ENCODE measurements at places on chromosomes 12 and 14. TPM values are rescaled to one million over a fixed set of nuclear protein-coding genes. Genes with fewer than 3 reads are reported as not detected.

DNA sequence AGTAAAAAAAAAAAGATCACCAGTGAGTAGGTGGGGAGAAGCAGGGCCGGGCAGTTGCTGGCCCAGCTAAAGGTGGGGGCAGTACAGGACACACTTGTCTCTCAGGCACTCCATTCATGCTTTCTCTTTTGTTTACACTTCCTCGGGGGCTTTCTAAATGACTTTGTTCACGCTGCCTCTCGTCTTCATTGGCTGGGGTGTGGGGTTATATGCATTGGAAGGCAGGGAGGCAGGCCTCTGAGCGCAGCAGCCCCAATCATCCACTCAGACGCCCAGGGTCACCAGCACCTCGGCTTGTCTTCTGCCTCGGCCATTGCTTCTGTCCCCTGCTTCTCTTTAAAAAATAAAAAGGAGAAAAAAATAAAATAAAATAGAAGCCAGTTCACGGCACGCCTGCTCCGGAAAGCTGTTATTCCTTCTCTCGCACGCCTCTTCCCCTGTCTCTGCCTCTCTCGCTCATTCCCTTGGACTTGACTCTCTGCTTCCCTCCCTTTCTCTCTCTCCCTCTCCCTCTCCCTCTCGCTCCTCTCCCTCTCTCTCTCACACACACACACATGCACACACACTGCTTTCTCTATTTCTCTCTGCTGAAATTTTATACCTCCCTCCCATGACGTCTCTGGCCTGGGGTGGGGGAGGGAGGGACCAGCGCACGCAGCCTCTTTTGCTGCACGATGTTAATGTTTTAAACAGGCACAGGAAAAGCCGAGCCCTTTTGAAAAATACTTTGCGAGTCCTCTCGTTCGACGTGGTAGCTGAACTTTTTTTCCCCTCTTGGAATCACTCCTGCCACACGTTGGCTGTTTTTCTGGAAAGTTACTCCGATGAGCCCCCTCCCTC, at the start of gene TGFB3:
Gene TGFB3 (minus strand): TSS at position 570 of the 840 bp plus-strand sequence. CDS start 1,102 bp downstream, outside the sequence.
- H3K36me3 ChIP-seq = no peaks in the 10 kb centered on the region
- no peaks in the 10 kb centered on the region for H3K27me3 ChIP-seq
- H3K27ac ChIP-seq = peak within 1 kb of the TSS; percentile 42
- peak within 1 kb of the TSS; percentile 53 for H3K4me3 ChIP-seq
- peak; percentile 27 for DNase-seq
- peaks cover 12% of the 10 kb centered on the region for H3K4me1 ChIP-seq

Gene EID3
- 3.0 TPM for total RNA-seq

GRCh38 chr12:2169940-2170339, 117.2 kb downstream of the CACNA1C start:
- no peaks in the 10 kb centered on the region for H3K36me3 ChIP-seq
- no peak overlapping the region for H3K27ac ChIP-seq
- H3K4me1 ChIP-seq = no peaks in the 10 kb centered on the region
- H3K27me3 ChIP-seq = peaks cover 14% of the 10 kb centered on the region

Gene OTOGL
- total RNA-seq = not detected

- no peaks in the 10 kb centered on the region for H3K4me1 ChIP-seq
- H3K36me3 ChIP-seq = peaks cover 67% of the 10 kb centered on the region
- DNase-seq = no peak
- H3K27ac ChIP-seq = no peak overlapping the region
- no peaks in the 10 kb centered on the region for H3K27me3 ChIP-seq
Observed at GRCh38 chr12:120169946-120170345, 24.6 kb downstream of the GCN1 start.

DNA sequence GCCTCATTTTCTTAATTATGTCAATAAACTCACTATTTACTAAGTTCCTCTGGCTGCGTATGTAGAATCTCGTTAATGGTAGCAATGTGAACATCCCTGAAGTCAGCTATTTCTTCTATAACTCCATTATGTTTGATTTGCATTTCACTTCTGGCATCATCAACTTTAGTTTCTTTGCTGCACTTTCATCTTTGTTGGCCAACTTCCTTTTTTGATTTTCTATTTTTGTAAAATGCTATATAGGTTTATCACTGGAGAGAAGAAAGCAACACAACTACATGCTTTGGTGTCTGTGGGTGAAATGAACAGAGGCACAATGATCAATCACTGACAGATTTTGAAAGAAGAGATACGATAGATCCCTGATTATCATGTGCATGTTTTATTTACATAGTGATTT, 58.5 kb upstream of the ATF7IP start:
- H3K27ac ChIP-seq = no peak overlapping the region
- no peaks in the 10 kb centered on the region for H3K27me3 ChIP-seq
- no peak overlapping the region for H3K4me3 ChIP-seq
- DNase-seq = no peak
- no peaks in the 10 kb centered on the region for H3K36me3 ChIP-seq
- H3K4me1 ChIP-seq = peaks cover 5% of the 10 kb centered on the region

- no peak overlapping the region for H3K4me3 ChIP-seq
- no peaks in the 10 kb centered on the region for H3K27me3 ChIP-seq
- no peaks in the 10 kb centered on the region for H3K4me1 ChIP-seq
- peaks cover 11% of the 10 kb centered on the region for H3K36me3 ChIP-seq
- H3K27ac ChIP-seq = no peak overlapping the region
Observed at GRCh38 chr14:50417853-50418252, 21.2 kb upstream of the CDKL1 start.

- no peak overlapping the region for H3K4me3 ChIP-seq
- no peaks in the 10 kb centered on the region for H3K4me1 ChIP-seq
- H3K36me3 ChIP-seq = peaks cover 5% of the 10 kb centered on the region
- no peak overlapping the region for H3K27ac ChIP-seq
- DNase-seq = no peak
Observed at GRCh38 chr12:125135906-125136305, 70.7 kb downstream of the AACS start.

DNA sequence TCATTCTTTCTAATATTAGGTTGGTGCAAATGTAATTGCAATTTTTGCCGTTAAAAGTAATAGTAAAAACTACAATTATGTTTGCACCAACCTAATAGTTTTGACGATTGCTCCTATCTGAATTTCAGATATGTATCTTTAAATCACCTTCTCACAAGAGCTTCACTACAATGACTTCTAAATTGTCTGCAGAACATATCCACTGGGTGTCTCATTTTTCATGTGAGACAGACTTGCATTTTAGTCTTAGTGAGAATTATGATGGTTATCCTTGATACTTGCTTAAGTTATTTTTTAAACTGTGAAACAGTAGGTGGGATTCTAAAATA, 84.6 kb downstream of the ITPR2 start:
- H3K36me3 ChIP-seq = no peaks in the 10 kb centered on the region
- no peaks in the 10 kb centered on the region for H3K27me3 ChIP-seq
- 0 out of 2 replicates have a peak, but pooled peaks cover 4% of the 10 kb centered on the region for H3K4me1 ChIP-seq
- no peak overlapping the region for H3K27ac ChIP-seq
- no peak for DNase-seq
- no peak overlapping the region for H3K4me3 ChIP-seq

DNA sequence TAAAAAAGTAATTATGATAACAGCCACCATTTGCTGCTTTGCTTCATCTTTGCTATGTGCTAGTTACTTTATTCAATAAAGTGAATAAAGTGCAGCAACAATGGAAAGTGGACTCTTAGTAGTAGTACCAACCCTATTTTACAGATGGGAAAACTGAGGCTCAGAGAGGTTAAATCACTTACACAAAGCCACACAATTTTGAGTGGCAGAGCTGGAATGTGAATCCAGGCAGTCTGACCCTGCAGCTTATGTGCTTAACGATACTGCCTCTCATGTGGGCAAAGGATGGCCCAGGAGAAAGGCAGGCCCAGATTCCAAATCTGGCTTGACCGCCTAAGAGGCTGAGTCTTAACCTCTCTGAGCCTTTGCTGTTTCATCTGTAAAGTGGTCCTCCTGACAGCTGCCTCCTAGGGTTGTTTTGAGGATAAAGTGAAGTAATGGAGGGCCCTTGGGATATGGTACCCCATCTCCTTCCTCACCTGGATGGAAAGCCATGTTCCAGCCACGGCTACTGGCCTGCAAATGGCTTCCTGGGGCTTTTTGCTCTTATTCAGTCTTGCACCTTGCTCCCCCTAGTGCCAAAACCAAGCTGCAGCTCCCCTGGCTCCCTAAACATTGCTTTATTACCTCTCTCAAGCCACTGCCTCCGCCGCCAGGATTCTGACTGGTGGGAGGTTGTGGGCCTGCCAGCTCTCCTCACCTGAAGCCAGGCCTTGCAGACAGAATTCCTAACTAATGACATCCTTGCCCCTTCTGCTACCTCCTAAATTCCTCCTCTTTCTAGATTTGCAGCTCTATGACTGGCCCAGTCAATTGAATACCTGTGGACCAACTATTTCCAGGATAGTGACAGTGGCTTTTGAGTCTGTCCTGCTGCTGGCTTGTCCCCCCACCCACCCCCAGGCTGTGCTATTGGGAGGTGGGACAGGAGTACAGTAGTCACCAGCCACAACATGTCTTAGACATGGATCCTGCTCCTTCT, 283.3 kb upstream of the PWP1 start:
- H3K27ac ChIP-seq = no peak overlapping the region
- H3K4me3 ChIP-seq = no peak overlapping the region
- DNase-seq = peak; percentile 69
- H3K4me1 ChIP-seq = peaks cover 15% of the 10 kb centered on the region

- H3K27ac ChIP-seq = no peak overlapping the region
- H3K36me3 ChIP-seq = no peaks in the 10 kb centered on the region
- no peak for DNase-seq
Observed at GRCh38 chr12:96083020-96083719, 47.8 kb upstream of the LTA4H start.

DNA sequence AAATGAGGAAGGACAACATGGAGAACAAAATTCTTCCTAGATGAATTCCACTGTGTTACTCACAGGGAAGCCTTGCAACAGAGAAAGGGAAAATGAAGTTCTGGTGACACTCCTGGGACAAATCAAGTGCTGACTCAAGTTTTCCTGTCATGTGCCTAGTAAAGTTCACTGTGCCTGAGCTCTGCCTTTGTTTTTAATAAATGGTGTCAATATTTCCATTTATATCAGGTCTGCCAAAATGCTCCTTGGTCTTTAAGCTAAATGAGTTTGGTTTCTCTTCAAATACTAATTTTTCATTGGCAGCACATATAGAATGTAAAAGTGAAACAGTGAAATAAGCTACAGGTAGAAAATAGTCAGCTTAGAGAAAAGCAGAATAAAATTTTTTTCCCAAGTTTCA, 33.0 kb downstream of the HIGD1C start:
- peaks cover 6% of the 10 kb centered on the region for H3K4me1 ChIP-seq
- H3K4me3 ChIP-seq = no peak overlapping the region
- peaks cover 7% of the 10 kb centered on the region for H3K36me3 ChIP-seq
- peak overlapping the region; percentile 2 for H3K27ac ChIP-seq
- H3K27me3 ChIP-seq = no peaks in the 10 kb centered on the region

DNA sequence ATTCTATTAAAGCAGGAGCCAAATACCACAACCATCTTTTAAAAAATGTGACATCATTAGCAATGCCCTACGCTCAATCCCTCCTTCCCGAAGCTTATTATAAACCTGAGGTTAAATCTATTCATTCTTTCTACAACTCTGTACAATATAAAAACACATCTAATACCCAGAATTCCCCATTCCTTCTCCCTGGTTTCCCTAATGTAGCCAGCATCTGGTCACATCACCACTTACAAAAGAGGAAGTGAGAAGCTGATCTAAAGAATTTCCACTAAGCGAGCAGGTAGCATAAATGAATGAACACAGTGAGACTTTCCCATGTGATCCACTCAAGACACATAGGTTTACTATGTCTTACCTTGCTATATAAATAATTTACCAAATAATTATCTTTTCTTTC, 90.4 kb downstream of the LRP6 start:
- H3K36me3 ChIP-seq = no peaks in the 10 kb centered on the region
- no peak overlapping the region for H3K27ac ChIP-seq
- H3K27me3 ChIP-seq = no peaks in the 10 kb centered on the region

GRCh38 chr12:115049614-115050013, 365.6 kb upstream of the TBX3 start:
- no peaks in the 10 kb centered on the region for H3K36me3 ChIP-seq
- H3K4me1 ChIP-seq = no peaks in the 10 kb centered on the region
- DNase-seq = no peak
- no peak overlapping the region for H3K4me3 ChIP-seq
- H3K27me3 ChIP-seq = peaks cover 22% of the 10 kb centered on the region

Gene KRT8
- total RNA-seq = 1,655 TPM

Gene LGR5
- not detected for total RNA-seq

Gene CLEC4D
- total RNA-seq = not detected

DNA sequence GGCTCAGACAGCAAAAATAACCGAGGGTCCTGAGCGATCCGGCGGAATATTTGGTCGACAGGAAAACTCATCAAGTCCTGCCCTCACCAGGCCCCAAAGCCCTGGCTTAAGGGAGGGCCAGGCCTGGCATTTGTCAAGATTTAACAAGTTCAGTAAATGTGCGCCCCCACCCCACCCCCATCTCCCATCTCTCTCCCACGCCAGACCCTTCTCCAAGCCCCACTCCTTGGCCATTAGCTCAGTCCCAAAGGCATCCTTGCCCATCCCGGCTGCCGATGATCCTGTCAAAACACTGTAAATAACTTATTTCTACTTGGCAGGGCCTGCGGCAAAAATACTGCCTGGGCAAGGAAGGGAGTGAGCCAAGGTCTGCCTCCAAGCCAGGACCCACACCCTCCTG, 52.8 kb downstream of the ITPK1 start:
- DNase-seq = no peak
- no peak overlapping the region for H3K27ac ChIP-seq
- H3K4me1 ChIP-seq = no peaks in the 10 kb centered on the region
- H3K4me3 ChIP-seq = no peak overlapping the region

DNA sequence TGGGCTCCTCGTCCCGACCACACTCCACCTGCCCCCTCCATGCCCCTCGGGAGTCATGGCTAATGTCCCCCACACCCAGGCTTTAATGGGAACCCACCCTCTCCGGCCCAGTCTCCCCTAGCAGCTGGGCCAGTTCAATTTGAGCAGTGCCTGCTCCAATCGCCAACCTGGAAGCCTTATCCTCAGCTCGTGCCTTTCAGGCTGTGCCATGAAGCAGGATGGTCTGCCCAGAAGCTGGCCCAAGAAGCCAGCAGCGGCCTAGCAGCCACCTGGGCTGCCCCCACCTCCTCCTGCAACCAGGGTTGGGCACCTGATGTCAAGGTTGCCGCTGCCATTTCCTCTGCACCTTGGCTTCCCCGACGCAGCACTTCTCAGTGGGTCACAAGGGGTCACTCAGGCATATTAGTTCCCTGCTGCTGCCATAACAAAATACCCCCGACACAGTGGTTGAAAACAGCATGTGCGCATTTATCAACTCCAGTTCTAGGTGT, 2.3 kb upstream of the CLBA1 start:
- no peak overlapping the region for H3K4me3 ChIP-seq
- H3K4me1 ChIP-seq = peaks cover 28% of the 10 kb centered on the region
- H3K36me3 ChIP-seq = no peaks in the 10 kb centered on the region
- DNase-seq = no peak
- H3K27ac ChIP-seq = peak overlapping the region; percentile 23
- no peaks in the 10 kb centered on the region for H3K27me3 ChIP-seq

Gene KCNJ8
- 0.17 TPM for total RNA-seq

Gene KIAA0586
- 25.7 TPM for total RNA-seq

Measured in HCT116 (cell line).